Cerebellar nuclear complex (tissue), 1 donor: ENCODE measurements at places on chromosomes 5 and 9.

- DNase-seq = peak; percentile 14
Observed at GRCh38 chr5:116572350-116573278, 2.0 kb downstream of the SEMA6A start.

- DNase-seq = no peak
Observed at GRCh38 chr5:33579152-33579551, 138.4 kb downstream of the TARS1 start.

GRCh38 chr9:3993773-3994172, 306.1 kb downstream of the GLIS3 start:
- DNase-seq = no peak

- DNase-seq = no peak
Observed at GRCh38 chr5:141647851-141648250, 3.4 kb downstream of the FCHSD1 start.

- DNase-seq = no peak
Observed at GRCh38 chr9:121222524-121223171, 21.0 kb upstream of the RAB14 start.

GRCh38 chr9:78097541-78097940, 65.9 kb upstream of the GNAQ start:
- no peak for DNase-seq

DNA sequence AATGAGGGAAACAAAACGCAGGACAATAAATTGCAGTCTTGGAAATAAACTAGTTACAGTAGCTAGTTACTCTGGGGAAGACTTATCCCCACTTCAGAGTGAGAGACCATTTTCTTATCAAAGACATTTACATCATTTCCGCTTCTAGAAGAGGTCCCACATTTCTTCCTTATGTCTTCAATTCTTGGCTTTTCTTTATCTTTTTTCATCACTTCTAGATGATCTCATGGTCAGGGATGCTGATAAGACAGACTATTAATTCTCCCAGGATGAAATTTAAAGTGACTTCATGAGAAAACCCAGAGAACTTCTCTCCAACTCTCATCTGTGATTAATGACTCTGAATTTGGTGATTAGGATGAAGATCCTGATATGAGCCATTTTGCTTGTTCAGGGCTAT, 229.1 kb downstream of the MTRR start:
- no peak for DNase-seq

GRCh38 chr5:14937254-14937653, 65.7 kb upstream of the ANKH start:
- DNase-seq = no peak

DNA sequence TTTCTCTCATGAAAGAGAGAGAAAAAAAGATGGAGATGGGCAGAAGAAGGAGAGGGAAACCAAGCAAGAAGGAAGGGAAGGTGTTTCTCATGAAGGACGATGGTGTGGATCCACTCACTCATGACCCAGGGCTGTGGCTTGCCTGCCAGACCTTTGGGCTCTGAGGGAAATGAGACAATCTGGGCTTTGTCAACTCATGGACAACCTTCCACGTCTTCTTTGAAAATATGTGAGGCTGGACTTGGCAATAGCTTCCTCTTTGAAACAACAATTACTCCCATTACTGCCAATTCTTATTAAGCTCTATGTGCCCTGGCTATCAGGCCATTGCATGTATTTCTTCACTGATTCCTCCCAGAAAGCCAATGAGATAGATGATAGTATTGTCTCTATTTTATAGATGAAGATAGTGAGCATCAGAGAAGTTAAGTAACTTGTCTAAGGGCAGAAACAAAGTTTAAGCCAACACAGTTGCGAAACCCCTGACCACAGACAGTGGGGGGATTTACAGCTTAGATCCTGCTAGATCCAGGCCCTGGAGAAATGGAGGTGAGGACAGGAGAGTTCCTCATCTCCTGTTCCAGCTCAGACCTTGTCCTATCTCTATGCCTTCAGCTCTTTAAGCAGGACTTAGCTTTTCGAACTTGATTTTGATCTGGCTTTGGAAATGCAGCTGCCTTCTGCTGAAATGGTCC, 132.4 kb downstream of the GCNT1 start:
- DNase-seq = no peak

DNA sequence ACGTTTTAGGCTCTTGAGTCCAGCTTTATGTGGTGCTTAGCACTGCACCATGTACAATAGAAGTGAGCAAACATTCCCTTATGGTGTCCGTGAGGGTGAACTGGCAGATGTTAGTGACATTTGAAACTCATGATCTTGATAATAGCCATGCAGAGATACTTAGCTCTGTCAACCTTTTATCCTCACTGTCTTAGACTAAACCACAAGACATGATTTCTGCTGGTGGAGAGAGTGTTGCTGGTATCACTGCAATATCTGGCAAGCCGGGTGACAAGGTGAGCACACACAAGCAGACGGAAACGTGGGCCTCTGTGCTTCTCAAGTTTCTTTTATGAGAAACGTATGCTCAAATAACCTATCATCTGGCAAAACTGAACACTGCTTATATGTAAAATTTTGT, 68.4 kb downstream of the CAST start:
- no peak for DNase-seq

GRCh38 chr5:77356740-77357139, 135.4 kb downstream of the WDR41 start:
- no peak for DNase-seq

- no peak for DNase-seq
Observed at GRCh38 chr5:56460195-56460546, 227.0 kb upstream of the ANKRD55 start.

DNA sequence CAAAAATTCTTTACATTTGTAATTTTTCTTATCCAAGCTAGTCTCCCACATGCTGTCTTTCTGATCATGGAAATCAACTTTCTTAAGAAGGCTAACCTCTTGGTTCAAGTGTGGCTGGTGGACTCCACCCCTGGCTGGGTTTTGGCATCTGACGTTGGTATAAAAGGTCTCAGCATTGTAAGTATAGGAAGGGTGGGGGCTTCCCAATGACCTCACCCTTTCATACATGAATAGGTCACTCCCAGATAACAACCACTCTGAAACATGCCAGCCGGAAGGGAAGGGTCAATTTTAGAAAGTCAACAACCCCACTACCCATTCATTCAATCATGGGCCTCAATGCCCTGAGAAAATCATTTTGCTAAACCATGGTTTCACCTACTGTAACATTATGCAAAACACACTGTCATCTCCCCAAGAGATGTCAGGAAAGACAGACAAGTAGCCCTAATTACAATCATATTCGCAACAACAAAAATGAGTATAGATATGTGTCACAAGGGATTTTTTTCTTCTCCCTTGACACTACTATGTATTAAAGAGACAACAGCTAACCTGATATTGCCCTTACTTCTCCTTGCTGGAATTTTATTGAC, 31.9 kb upstream of the PCSK5 start:
- no peak for DNase-seq

DNA sequence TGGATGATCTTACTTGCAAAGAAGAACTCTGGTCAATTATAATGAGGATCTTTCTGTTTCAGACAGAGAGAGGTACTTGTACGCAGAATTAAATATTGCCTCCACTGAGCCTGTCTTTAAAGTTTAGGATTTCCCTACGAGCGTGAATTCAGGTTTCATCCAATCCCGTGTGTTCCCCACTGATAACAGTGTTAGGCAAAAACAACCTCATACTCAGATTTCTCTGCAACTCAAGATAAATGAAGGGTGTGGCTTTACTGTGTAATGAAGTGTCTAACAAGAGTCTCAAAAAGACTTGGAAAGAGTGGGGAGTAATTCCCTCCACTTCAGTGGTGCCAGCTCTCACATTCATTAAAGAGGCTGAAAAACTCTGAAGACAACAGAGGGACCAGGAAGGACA, 53.2 kb upstream of the ACO1 start:
- no peak for DNase-seq

GRCh38 chr5:87541033-87541432, 128.3 kb upstream of the CCNH start:
- DNase-seq = peak; percentile 70

DNA sequence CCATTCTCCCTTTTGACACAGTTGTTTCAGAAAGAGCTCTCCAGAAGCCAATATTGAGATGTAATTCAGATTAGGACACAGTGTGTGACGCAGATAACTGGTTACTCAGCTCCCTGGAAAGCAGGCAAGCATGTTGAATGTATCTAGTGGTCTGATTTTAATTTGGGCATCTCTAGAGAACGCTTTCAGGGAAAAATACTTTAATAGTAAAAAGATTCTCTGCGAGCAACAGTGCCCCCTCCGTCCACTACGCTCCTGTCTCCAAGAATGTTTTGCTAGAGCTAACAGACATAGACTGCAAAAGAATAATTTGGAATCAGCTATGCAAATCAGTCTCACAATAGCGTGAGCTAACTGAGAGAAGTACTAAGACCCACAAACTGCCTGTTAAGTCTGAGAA, 23.3 kb downstream of the CFAP90 start:
- DNase-seq = no peak

DNA sequence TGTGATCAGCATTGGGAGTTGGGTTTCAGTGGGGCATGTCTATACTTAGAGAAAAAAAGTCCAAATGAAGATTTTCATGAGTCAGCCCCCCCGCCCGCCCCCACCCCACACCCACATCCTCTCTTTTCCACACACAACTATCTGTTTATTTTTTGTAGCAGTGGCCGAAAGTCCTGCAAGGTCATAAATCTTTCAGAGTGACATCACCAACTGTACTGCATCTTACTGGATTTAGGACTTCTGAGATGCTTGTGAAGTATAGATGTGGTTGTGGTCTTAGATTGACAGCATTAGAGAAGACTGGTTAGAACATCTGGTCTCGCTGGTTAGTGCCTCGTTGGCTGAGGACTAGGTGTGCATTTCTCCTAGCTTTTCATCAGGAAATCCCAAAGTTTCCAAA, 7.3 kb upstream of the ROPN1L start:
- DNase-seq = no peak

GRCh38 chr5:122259995-122260394, 52.0 kb upstream of the SNCAIP start:
- DNase-seq = no peak

DNA sequence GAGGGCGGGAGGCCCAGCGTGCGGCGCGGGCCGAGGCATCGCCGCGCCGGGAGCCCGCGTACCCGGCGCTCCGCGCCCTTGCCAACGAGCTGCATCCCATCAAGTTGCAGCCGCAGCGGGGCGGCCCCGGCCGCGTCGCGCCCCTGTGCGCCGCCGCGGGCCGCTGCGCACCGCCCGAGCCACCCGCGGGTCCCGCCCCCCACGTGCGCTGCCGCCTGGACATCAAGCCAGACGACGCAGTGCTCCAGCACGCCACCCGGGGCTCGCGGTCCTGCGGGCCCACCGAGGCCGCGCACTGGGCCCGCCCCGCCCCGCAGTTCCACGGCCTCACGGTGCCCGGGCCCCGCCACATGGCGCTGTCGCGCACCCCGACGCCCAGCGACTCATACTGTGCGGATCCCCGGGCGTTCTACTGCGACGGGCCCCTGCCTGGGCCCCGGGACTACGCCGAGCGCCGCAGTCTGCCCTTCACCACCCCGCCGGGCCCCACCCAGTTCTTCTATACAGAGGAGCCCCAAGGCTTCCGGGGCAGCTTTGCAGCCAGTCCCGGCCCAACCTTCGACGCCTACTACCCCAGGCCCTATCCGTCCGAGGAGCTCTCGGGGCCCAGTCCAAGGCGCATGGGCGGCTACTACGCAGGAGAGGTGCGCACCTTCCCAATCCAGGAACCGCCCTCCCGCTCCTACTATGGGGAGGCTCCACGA, 2.6 kb downstream of the AJM1 start:
- DNase-seq = no peak

- DNase-seq = no peak
Observed at GRCh38 chr5:98637557-98637956, 135.9 kb upstream of the RGMB start.

GRCh38 chr5:100790170-100790665, 112.9 kb downstream of the ST8SIA4 start:
- no peak for DNase-seq

GRCh38 chr5:121019106-121019505, 555.0 kb downstream of the PRR16 start:
- DNase-seq = no peak

DNA sequence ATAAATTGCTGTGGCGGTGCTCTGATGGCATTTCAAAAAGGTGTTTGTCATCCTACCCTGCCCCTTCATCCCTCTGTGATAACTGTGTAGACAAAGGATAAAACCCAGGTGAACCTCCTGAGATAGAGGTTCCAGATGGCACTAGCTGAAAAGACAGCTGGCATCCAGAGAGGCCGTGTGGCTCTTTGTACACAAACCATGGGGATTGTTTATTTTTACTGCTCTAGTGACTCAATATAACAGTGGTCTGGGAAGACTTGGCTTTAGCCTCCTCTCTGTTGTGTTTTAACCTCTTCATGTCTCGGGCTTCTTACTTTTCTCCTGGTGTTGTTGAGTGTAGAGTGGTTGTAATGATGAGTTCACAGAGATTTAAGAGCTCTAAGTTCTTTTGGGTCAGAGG, 48.8 kb downstream of the SH3GL2 start:
- DNase-seq = peak; percentile 51
